ENCODE measurements at places on chromosomes 16 and 17. TPM values are rescaled to one million over a fixed set of nuclear protein-coding genes. Genes with fewer than 3 reads are reported as not detected.
A peak's percentile ranks its signal among the peaks of the same experiment; 100 is the strongest.

Gene ATP6V0A1
- 47.6 TPM for polyA plus RNA-seq

Gene KRTAP2-2
- not detected for polyA plus RNA-seq

DNA sequence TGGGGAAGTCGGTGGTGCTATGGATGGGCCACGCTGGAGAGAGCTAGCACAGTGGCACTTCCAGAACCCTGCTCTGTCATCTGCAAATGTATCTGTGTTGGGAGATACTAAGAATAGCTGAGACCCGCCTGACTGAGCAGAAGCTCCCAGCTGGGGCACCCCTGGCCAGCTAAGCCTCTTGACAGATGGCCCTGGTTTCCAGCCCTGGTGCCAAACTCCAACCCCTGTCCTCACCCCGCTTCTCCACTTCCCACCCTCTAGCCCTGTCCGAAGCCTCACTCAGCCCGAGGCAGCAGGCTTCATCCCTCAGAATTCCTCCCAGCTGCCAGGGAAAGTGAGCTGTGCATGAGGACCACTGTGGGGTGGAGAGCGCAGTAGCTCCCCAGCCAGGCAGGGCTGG is 124.4 kb downstream of the CCDC144A start:
- no peak for DNase-seq

Gene XAF1
- polyA plus RNA-seq = 13.1 TPM

Gene VPS25
- polyA plus RNA-seq = 98.5 TPM

Gene STH
- 0.35 TPM for polyA plus RNA-seq

GRCh38 chr16:56915336-56916119 is 16.4 kb upstream of the HERPUD1 start:
- peak; percentile 75 for DNase-seq

DNA sequence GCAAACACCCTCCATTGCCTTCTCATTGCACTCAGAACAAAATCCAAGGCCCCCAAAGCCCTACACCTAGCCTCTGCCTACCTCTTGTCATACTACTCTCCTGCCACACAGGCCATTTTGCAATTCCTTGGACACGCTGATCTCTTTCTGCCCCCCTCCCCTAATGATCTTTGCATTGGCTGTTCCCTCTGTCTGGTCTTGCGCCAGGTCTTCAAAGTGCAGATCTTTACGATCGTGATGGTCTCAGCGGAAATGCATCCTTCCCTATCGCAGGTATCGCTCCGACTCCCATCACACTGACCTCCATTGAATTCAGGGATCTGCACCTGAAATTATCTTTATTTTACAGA is 777 bp upstream of the MOSMO start:
- DNase-seq = no peak

Gene TOX3
- polyA plus RNA-seq = 31.8 TPM

Gene KLHL11
- polyA plus RNA-seq = 9.4 TPM

Gene RAB37
- polyA plus RNA-seq = 4.9 TPM

Gene RPH3AL
- 22.1 TPM for polyA plus RNA-seq

Measured in left renal cortex interstitium (tissue), 4 donors.